GF-D8 (cell line): ENCODE measurements at places on chromosomes 11 and 22.

GRCh38 chr11:126352934-126353801 is 2.3 kb upstream of the ST3GAL4 start:
- peak; percentile 99 for DNase-seq

DNA sequence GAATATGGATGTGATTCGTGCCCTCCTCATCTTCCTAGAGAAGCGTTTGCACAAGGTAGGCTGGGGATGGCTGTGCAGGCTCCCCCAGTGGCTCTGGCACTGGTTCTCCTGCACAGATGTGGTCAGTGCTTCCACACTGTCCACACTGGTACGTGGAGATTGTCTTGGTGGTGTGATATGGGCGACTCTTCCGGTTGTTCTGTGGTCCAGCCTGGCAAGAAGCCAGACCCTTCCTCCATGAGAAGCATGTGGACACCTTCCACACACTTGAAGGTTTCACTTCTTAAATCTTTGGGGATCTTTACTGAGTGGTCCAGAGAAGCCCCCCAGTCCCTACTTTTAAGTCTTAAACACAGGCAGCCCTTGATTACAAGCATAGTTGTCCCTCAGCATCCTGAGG is 3.8 kb downstream of the RIC8A start:
- DNase-seq: no peak

GRCh38 chr11:36672815-36673450 is 74.9 kb upstream of the RAG2 start:
- DNase-seq: no peak

- no peak for DNase-seq
Measured at GRCh38 chr11:116461789-116462188, 311.0 kb downstream of the BUD13 start.

- no peak for DNase-seq
Measured at GRCh38 chr11:112533682-112534081, 273.0 kb upstream of the PLET1 start.

- no peak for DNase-seq
Measured at GRCh38 chr11:1503708-1504104, 17.1 kb upstream of the MOB2 start.

DNA sequence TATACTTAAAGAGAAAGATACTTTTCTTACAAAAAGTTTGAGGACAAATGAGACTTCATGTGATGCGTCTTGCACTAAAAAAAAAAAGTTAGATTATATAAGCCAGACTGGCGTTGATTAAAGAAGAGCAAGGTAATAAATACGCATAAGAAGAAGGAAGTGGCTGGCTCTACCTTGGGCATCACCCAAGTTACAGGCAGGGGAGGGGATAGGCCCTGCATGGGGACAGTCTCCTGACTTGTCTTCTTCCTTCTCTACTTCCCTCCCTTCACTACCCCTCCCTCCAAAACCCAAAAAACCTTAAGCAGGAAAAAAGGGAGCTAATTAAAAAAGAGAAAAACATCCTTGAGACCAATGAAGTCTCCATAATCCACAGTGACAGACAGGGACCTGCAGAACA is 22.3 kb upstream of the TMA7B start:
- DNase-seq: no peak

DNA sequence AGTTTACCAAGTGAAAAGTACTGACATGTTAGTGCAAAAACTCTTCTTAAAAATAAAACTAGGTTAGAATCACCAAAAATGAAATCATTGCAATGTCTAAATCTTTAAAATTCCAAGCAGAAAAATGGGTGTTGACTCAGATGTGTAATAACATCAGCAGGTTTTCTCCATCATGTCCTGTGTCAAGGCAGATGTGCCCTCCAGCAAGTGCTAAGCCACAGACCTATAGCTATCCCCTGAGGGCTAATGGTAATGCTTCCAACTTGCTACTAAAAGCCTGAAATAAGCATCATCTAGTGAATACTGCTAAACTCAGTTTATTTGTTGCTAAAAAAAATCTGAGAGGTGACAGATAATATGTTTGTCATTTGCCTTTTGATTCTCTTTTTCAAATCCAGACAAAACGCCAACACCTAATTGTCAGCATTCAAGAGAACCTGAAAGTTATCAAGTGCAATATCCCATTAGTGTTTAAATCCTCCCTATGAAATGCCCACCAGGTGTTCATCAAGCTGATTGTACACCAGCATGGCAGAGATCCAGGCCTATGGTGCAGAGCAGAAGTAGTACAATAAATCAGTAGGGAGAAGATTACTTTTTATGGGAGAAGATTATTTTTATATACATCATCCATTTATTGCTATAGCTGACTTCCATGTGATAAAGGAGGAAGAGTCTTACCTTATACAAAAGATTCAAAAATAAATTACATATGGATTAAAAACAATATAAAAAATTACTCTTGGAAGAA is 55.1 kb upstream of the SYT9 start:
- no peak for DNase-seq

- no peak for DNase-seq
Measured at GRCh38 chr22:30941363-30941740, 27.2 kb downstream of the MORC2 start.

DNA sequence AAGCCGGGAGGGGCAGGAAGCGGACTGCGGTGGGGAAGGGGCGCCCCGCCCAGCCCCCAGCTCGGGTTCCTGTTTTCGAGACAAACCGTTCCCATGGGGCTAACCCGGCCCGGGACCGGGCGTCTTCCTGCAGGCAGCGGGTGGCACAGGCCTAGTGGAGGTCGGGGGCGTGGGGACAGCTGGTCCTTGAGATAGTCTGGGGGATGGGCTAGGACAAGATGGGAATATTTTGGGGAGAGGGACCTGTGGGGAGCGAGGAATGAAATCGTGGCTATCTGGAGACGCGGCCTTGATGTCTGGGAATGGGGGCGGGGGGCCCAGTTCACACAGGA is 1.2 kb upstream of the RASGRP2 start:
- DNase-seq: peak; percentile 82

GRCh38 chr11:105130189-105130813 is 9.3 kb downstream of the CARD18 start:
- DNase-seq: no peak

GRCh38 chr11:59173080-59173963 is 1.4 kb downstream of the DTX4 start:
- DNase-seq: no peak

- peak; percentile 64 for DNase-seq
Measured at GRCh38 chr22:36123673-36124630, 36.6 kb downstream of the APOL3 start.

GRCh38 chr22:49369726-49370626 is 457.7 kb downstream of the BRD1 start:
- DNase-seq: no peak

DNA sequence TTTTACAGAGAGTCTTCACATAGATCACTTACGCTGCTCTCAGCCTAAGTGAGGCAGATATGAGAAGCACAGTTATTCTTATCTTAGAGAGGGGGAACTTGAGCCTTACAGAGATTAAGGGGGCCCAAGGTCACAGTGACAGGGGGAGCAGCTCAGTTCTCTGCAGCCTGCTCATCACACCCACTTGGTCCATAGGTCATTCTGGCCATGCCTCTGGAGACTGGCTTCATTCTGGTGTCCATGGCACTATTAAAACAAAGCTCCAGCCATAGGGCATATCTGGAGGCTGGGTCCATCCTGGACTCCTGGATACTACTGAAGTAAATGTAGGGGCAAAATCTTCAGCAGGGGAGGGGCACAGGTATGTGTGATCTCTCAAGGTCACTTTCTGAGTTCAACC is 5.9 kb downstream of the SLC5A4 start:
- no peak for DNase-seq

- no peak for DNase-seq
Measured at GRCh38 chr11:32162351-32162750, 71.5 kb downstream of the RCN1 start.

DNA sequence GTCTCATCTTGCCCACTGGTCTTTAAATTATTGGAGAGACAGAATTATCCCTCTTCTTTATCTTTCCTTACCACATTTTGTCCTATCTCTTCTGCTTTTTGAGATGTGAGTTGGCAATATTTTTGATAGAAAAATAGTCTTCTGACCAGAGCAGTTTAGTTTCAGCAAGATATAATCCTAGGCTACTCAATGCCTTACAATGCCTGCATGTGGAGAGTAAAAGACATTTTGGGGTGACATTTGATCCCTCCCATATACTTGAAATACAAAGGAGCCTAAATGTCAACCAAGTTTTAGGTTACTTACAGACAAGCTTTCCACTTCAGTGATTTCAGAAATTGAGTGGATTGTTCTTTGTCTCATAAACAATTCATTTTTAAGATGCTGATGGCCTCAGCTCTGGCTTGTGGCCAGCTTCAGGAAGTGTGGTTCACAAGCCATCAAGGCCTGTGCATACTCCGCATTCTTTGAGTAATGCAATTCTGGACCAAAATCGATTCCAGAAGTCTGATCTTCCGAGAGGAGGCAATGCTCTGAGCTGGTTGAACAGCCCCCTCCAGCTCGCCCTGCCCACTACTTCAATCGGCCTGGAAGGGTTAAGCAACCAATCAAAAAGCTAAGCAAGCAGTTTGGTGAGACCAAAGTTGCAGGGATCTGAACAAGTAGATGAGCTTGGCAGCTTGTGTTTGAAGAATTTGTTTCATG is 274.4 kb downstream of the BLID start:
- DNase-seq: no peak

DNA sequence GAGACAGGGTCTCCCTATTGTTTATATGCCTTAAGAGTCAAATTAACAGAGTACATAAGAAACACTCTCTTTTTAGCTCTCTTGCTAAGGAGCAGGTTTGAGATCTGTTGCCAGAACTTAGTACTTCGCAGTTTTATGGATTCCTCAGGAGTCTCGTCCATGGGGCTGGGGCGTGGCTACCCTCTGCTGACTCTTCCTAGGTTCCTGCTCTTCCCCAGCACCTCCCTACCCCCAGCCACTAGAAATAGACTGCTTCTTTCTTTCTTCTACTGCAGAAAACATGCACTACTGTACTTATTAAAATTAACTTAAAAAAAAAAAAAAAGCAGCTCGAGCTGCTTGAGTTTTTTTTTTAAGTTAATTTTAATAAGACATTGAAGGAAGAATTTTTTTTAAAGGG is 8.0 kb downstream of the FAM118B start:
- no peak for DNase-seq

DNA sequence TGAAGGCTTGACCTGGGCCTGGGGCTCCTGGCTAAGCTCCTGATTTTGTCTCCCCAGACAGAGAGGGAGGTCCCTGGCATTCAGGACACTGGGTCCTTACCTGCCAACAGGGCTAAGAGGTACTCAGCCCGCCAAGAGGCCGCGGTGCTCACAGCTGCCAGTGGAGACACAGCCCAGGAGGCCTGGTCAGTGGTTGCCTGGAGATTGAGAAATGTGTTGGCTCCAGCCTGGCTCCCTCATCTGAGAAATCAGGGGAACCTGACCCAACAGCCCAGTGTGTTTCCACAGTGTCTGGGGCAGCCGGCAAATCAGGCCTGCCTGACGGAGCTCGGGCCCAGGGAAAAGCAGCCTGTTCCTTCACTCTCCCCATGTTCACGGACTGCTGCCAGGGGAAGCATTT is 79.4 kb upstream of the NAV2 start:
- no peak for DNase-seq

DNA sequence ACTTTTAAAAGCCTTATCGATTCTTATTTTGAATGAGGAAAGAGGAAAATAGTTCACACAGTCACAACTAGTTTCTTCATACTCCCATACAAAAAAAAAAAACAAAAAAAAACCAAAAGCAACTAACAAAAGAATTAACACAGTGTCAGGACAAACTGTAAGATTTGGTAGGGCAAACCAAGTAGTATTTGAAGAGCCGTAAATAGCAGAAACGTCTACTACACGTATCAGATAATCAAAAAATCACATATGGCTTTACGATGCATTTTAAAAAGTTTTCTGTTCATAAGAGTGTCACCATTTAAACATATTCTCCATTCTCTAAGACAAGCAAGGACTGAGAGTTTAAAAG is 2.3 kb downstream of the PICALM start:
- DNase-seq: no peak

GRCh38 chr22:44172370-44173108 is 8.2 kb upstream of the PARVG start:
- DNase-seq: peak; percentile 83

DNA sequence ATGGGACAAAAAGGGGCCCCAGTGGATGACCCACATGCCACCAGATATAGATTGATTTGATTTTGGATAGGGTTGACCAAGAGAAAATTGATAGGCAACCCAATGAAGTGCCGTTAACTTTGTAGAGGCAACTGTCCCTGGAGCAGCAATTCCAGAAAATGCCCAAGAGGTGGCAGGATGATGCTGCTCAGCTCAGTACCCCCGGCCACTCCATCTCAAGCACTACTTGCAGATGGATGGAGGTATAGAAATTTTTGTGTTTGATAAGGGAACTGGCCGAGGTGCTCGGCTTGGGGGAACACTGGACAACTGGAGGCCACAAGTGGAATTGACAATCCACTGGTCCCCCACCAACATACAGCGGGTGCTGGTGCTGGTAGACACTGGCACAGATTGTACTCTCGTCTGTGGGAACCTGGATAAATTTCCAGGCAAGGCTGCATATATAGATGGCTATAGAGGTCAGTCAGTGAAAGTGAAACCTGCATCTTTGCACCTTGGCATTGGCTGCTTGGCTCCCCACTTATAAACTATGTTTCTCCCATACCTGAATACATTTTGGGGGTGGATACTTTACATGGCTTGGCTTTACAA is 86.3 kb downstream of the CCDC83 start:
- DNase-seq: no peak

DNA sequence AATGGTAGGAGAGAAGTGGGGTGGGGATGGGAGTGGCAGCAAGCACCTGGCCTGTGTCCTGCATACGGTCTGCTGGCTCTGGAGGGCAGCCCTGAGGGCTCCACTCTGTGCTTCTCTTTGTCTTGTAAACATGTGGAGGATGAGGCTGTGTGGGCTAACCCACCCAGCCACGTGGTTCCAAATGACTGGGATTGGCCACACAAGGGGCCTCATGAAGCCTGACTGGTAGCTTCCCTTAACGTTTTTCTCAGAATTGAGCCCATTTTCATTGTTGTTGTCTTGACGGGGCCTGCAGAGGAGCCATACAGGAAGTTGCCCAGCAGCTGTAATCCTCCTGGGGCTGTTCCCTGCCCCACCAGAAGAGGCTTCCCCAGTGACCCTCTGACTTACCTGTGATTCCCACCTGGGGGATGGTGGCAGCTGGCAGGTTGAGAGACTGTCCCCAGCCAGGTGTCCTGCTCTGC is 18.0 kb downstream of the DERL3 start:
- DNase-seq: peak; percentile 84

GRCh38 chr11:65436412-65437032 is 13.9 kb downstream of the NEAT1 start:
- DNase-seq: no peak

DNA sequence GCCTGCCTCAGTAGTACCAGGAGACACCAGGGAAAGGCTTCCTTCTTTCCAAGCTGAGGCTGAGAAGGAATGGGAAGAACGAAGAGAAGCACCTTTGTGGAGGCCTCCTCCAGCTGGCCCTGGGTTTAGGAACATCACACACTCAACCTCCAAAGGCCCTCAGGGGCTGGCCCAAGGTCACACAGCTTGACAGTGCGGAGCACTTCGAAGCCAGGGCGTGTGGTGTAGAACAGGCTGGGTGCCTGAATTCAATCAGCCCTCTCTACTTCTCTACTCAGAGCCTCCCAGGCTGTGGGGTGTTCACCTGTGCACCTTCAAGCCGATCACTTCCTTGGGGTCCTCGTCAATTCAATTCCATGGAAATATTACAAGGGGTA is 727 bp upstream of the CSDC2 start:
- no peak for DNase-seq
